ENCODE measurements at places on chromosomes 6 and 20.

DNA sequence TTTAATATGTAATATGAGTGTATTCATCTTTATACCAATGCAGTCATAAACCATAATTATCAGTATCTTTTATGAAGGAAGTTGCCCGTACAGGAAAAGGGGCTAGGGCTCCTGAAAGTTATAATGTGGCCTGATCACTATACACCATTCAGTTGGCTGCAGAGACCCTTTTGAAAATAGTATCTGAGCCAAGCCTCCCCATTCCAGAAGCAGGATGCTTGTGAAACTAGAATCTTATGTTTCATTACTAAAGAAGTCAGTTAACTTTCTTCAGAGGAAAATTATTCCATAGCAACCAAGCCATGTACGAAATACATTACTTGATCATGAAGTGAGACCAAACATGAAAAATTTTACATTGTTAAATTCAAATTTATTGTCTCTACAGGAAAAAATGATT is 251.5 kb upstream of the TCF21 start:
- DNase-seq = no peak

GRCh38 chr6:125008957-125009356 is 46.7 kb downstream of the RNF217 start:
- DNase-seq = no peak

DNA sequence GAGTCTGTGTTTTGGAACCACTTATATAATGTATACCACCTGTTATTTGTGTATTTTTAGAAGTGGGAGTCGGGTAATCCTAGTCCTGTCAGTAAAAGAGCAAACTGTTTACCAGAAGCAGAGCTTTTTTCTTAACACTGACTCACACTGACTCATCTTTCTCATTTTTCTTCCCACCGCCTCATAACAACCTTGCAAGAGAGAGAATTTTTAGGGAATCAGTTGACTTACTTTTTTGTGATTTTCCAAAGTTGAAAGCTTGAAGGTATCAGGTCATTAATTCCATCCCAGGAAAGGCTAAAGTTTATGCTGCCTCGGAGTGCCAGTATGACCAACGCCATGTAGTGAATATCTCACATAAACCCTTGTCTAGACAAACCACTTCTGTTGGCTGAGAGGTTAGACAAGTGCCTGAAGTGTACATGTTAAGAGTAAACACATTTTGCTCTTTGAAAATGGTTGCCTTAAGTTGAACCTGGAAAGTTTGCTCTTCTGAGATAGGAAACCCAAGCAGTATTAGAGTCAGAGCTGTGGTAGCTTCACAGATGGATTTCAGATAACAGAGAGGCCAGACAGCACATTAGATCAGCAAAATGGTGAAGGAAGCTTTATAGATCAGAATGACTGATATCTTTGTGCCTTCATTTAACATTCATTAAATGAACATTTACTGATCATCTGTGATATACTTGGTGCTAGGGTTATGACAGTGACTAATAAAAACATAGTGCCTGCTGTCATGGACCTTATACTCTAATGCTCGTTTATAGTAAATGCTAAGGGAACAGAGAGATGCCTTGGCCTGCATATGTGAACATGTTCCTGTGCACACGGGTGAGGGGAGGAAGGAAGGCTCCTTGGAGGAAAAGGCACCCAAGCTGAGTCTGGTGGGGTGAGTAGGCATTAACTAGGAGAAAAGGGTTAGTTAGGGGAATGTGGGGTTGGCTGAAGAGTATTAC is 29.1 kb upstream of the PKIG start:
- peak; percentile 41 for DNase-seq

DNA sequence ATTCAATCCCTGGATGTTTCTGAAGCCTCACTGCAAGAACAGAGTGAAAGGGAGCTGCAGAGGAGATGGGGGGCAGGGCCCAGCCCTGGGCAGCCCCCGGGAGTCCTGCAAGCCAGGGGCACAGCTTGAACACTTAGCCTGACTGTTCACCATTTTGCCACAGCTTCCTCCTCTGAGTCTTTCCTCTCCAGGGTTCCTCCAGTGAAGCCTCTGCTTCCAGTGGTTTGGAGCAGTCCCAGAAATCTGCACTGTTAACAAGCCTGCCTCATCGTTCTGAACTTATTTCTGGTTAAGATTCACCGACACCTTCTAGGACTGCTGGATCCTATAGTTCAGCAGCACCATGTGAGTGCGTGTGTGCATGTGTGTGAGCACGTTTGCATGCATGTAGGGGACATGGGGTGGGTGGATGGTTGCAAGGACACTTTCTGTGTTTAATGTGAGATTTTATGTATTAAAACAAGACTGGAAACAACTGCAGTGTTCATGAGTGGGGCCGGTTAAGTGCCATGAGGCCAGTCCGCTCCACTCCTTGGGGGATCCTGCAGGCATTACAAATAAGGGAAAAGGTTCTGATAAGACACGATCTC is 24.6 kb downstream of the CEBPB start:
- no peak for DNase-seq

- DNase-seq = no peak
Observed at GRCh38 chr20:25394276-25394675, 3.6 kb upstream of the ABHD12 start.

DNA sequence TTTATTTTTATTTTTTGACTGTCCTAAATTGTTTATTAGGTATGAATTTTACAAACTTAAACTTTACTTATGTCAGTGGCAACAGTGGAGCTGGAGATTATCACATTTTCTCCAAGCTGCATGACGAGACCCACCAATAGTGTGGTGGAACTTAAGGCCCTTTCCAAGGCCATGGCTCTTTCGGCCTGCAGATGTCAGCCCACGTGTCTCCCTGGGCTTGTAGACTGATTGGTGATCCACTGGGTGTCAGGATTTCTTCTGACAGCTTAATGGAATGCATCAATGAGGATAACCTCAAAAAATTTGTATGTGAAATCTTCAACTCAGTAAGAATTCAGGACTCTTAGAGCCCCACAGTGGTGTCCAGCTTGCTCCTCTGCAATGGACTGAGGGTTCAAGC is 32.3 kb upstream of the OVOL2 start:
- DNase-seq = no peak

DNA sequence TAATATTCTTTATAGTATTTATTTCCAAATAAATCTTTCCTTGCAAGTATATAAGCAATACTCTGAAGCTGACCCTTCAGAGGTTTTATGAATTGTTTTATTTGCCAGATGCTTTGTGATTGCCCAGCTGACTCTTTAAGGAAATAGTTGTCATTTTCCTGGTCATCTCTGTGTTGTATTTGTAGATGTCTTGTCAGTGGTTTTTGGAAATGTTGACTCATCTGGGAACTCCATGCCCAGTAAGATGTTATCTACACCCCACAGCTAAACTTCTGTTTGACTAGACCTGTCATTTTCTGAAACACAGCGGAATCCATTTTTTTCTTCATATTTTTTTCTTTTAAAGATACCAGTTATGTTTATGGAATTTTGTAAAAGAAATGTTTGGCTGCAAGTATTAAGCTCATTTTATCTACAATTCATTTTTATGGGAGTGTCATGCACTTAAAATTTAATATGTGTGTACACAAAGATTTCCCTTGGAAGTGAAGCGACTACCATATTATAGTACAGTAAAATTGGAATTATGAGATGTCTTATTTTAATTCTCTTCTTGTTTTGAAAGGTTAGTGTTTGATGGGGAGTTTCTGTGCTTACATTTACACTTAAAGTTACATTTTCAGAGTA is 491.0 kb downstream of the NKAIN2 start:
- DNase-seq = no peak

GRCh38 chr6:96157018-96157565 is 141.3 kb downstream of the FUT9 start:
- DNase-seq = no peak

DNA sequence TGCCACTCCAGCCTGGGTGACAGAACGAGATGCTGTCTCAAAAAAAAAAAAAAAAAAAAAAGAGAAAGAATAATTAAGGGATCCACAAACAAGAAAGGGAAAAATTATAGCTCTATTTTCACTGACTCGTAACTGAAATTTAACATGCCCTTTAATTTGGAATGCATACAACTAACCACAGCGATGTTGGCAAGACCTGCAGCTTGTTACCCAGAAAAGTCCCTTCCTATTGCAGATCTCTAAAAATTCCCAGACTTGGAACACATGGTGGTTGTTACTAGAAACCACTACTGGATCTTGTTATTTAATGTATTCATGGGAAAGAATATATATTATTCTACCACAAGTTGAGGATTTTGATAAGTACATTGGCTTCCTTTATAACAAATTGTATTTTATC is 27.8 kb upstream of the SMIM28 start:
- DNase-seq = no peak

- DNase-seq = no peak
Observed at GRCh38 chr6:81939766-81940165, 187.3 kb upstream of the TENT5A start.

DNA sequence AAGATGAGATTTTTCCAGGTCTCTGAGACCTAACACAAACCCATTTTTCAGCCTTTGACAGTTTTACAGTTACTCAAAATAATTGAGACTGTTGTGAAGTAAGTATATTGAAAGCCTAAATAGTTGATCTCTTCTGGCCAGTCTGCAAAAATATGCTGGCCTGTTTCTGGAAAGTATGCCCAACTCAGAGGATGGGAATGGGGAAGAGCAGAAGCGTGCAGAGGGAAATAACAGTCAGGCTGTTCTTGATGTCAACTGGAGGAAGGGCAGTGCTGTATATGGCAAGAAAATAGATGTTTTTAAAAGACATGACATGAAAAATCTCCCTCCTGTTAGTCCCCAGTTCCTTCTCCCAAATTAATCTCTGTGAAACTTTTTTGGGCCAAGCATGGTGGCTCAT is 3.8 kb downstream of the GID8 start:
- no peak for DNase-seq

GRCh38 chr20:32304131-32304746 is 26.8 kb downstream of the KIF3B start:
- DNase-seq = no peak

DNA sequence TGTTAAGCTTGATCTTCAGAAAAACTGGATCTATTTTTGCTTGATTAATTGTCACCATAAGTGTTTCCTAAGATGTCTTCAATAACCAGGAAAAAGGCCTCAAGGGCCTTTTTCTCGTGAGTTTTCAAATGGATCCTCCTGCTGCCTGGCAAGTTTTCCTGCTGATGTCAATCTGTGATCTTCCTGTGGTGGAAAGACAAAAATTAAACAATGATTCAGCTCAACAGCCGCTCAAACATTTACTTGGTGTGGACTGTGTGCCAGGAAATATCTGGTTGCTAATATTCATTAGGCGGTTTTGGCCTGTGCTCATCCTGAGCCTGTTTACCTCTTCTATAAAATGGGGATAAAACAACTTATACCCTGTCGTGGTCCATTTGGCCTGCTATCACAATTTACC is 35.4 kb upstream of the SSTR4 start:
- no peak for DNase-seq

DNA sequence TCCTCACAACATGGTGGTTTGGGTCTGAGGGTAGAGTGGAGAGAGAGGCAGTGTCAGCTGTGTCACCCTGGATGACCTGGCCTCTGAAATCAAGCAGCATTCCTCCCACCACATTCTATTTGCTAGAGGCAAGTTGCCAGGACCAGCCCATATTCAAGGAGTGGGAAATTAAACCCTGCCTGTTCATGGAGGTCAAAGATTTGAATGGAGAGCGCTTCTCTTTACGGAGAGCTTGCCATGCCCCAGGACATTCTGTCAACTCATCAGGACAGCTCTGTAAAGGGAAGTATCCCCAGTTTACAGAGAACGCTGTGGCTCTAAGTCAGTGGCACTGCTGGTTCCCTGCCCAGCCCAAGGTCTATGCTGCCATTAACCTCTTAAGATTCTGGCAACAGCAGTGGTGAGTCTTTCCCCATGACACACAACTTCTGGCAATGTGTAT is 90.0 kb upstream of the INSM1 start:
- DNase-seq = no peak

DNA sequence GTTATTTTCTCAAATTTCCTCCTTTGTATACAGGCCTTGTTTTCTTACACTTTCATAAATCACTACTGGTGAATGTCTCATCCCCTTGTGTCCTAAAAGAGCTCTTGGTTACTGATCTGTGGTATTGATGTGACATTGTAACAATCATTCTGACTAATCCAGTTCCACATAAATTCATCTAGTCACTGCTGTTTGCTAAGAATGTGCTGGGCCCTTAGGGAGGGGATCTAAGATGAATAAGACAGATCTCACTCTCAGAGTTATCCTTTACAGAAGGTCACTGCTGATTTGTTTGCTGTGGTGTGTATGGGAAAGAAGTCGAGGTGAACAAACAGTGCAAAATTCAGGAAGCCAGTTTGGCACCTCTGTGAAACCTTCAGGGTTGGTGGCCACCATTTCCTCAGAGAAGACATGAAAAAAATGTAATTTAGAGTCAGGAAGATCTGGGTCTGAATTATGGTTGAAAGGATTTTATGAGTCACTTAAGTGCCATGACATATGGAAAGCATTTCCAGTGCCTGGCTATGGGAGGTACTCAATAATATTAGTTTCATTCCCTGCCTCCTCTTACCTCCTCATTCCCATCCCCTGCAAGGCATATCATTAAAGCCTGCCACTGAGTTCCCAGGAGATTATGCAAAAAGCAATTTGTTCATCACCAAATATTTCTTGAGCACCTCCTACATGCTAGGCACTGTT is 121.8 kb downstream of the COL9A1 start:
- no peak for DNase-seq

GRCh38 chr20:41218466-41218865 is 81.1 kb downstream of the PLCG1 start:
- no peak for DNase-seq

GRCh38 chr6:169648617-169649016 is 53.2 kb downstream of the WDR27 start:
- no peak for DNase-seq

DNA sequence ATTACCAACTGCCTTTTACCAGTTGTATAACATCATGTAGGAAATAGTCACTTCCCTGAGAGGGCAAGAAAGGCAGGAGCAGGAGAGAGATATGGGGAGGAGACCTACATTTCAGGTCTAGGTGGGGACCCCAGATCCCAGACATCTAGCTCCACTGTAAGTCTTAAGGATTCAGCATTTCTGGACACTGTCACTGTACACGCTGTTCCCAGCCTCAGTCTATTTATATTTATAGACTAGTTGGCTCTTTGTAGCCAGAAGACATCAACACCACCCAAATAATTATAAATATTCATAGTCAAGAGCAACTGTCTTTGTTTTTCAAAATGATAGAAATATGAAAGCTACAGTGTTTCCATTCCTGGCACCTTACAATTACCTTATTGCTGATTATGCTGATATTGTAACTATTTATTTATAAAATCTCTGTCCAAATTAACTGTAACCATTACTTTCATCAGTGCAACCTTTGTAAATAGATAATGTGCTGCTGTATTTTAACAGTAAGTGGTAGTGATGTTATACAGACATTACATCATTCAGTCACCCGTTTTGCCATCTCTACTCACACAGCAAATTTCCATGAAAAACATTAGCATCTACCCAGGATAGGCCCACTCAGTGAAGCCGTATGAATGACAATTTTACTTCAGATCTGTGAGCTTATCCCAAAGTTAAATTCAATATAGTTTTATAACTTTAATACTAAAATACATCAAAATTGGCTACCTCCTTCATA is 162.8 kb downstream of the PTPRK start:
- DNase-seq = no peak

All from amniotic stem cell (primary cell).